ENCODE measurements at places on chromosomes 4 and X.

DNA sequence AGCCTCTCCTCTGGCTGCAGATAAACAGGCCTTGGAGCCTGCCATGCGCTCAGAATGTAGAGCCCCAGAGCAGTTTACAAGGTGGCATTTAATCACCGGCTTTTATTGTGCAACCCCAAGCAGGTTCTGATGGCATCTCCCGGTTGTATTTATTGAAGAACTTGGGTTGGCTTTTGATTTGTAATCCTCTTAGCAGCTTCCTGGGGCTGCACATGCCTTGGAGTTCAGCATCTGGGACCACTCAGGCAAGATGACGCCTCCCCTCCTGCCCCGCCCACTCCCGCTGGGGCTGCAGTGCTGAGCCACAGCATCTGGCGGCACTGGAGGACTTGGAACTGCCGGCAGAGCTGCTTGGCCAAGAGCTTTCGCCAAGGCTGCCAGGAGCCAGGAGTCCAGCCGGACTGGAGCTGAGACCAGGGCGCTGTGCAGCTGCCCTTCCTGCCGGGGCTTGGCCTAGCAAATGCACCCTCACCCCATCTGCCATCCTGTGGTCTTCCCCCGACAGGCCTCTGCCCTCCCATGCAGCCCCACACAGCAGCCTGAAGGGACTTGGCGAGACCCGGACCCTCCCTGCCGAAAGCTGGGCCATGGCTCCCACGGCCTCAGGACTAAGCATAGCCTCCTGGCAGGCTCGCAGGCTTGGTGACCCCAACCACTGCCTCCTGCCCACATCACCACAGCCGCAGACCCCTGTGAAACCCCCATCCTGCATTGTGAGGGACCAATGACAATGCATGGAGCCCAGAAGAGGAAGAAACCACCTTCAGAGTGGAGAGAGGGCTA is 5.4 kb downstream of the HTRA3 start:
- DNase-seq, result no peak

DNA sequence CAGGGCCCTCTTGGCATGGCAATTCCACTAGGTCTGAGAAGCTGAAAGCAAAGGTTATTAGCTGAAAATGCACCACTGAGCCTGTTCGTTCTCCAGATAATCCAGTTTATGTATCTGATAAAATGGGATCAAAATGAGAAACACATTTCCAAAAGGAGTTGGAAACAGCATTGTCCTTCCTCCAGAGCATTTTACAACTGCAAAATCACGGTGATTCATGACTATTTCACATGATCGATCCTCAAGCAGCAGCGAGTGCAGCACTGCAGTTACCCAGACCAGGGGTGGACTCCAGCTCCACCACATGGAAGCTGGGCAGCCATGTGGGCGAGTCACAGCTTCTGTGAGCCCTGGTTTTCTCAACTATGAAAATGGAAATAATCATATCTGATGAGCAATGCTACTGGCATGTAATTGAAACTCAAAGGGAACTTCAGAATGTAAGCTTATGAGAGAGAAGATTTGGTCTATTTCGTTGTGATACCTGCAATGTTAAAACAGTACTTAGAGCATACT is 78.7 kb upstream of the MSX1 start:
- no peak for DNase-seq

- DNase-seq, result no peak
Observed at GRCh38 chrX:100319716-100320115, 90.4 kb downstream of the PCDH19 start.

GRCh38 chr4:47203593-47203992 is 172.2 kb downstream of the GABRB1 start:
- no peak for DNase-seq

DNA sequence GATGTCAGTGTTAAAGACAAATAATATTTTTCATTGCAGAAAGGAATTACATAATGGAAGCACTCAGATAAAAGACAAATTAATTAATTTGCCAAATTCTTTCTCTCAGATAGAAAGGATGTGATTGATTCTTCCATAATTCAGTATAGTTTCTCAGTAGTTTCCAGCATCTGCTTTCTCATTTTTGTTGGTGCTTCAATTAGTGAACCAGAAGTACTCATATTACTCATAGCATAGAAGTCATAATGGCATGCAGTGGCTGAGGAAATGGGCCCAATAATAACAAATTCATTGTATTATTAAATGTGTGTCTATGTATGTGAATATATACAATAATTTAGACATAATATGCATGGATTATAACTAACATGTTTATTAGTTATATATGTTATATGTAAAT is 393.3 kb upstream of the TRAM1L1 start:
- DNase-seq, result no peak

DNA sequence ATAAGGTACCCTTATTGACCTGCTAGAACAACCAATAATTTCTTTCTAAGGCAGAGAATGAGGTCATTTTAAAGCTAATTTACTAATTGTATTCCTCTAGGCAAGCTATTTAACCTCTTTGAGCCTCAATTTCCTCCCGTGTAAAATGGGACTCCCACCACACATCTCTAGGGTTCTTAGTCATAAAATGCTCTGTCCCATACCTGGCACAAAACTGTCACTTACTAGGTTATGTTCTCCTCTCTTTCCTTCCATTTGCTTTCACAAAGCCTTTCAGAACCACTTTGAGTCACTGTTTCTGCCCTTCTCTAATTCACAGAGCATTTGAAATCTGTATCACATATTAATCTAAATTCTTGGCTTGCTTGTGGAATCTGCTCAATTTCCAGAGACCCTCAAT is 2.4 kb upstream of the GPR82 start:
- no peak for DNase-seq

DNA sequence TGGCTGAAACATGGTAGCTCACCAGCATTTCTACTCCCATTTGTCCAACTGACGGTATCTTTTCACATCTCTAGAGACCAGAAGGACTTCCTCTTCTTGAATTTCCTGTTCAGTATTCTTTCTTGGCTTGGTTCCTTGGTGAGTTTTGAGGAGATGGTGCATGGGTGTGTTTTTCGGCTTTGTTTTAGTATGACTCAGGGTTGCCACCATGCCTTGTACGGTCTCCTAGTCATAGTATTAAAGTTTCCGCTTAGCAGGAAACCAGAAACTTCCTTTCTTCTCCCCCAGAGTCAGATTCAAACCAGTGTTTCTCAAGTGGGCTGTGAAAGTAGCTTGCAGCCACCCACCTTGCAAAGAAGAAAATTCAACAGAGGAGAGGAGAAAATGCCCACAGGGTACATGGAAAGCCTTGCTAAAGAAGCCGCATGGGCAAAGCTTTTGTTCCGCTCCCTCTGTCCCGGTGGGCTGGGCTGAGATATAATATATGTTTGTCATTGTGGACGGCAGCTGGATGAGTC is 5.7 kb downstream of the CD99 start:
- DNase-seq, result peak; percentile 56

GRCh38 chr4:139774759-139775487 is 109.3 kb downstream of the MGST2 start:
- DNase-seq, result no peak

DNA sequence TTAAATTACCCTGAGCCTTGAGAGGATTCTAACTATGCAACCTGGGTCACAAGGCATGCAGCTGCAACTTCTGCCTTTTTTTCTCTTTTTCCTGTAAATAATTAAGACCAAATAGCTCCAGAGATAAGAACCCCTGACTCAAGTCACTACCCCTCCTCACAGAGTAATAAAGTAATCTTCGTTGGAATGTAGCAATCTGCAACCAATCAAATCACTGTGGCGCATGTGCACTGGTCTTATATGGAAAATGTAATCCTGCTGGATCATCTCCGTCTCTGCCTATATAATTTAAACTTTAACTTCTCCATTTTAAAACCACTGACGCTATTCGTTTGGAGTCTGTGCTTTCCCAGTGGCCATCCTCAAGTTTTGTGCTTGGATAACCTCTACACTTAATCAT is 6.1 kb upstream of the EFHC2 start:
- no peak for DNase-seq

DNA sequence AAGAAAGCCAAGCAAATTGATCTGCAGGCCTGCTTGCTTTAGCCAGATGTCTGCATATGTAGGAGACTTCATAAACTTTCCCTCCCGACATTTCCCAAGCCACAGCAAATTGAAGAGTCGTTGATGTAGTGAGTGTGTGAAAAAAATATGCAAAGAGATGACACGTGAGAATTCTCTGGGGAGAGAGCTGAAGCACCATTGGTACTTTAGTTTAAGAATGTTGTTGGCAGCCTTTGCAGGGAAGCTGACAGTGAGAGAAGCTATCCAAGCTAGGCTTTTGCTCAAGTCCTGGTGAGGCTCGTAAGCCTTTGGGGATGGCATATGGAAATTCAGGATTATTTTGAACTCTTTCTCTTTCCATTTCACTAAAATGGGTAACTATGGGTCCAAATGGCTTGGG is 87.5 kb downstream of the GLRA2 start:
- DNase-seq, result no peak
